Immature natural killer cell (primary cell): ENCODE measurements at places on chromosomes 11 and 22. TPM values are rescaled to one million over a fixed set of nuclear protein-coding genes. Genes with fewer than 3 reads are reported as not detected.

Gene MYBPC3
- not detected for polyA plus RNA-seq

Gene MMP8
- polyA plus RNA-seq: not detected

GRCh38 chr22:50729391-50730012 lies 8.5 kb upstream of the ACR start:
- H3K4me3 ChIP-seq: no peak overlapping the region
- no peaks in the 10 kb centered on the region for H3K36me3 ChIP-seq
- no peak overlapping the region for H3K27ac ChIP-seq
- peaks cover 2% of the 10 kb centered on the region for H3K27me3 ChIP-seq
- H3K4me1 ChIP-seq: no peaks in the 10 kb centered on the region
- DNase-seq: no peak

Gene MIOX
- not detected for polyA plus RNA-seq

DNA sequence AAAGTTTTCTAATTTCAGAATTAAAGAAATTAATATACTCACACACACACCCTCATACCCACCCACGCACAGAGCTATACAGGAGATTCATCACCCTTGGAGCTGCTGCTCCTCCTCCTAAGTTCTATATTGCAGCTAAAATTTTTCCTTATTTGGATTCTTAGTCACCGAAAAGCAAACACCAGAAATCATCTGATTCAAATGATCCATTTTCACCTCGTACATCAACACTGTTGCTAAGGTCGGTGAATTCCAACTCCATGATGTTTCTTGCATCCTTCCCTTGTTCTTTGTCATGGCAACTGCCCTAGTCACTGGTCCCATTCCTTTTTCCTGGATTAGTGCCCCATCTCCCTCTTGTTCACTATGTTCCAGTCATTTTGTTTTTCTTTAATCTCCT lies 286.2 kb downstream of the GRM5 start:
- no peaks in the 10 kb centered on the region for H3K4me1 ChIP-seq
- H3K27ac ChIP-seq: no peak overlapping the region
- no peak for DNase-seq
- no peaks in the 10 kb centered on the region for H3K27me3 ChIP-seq
- H3K36me3 ChIP-seq: no peaks in the 10 kb centered on the region

GRCh38 chr11:128546916-128547315 lies 40.4 kb downstream of the ETS1 start:
- H3K4me1 ChIP-seq: peaks cover 52% of the 10 kb centered on the region
- H3K27ac ChIP-seq: no peak overlapping the region
- H3K27me3 ChIP-seq: no peaks in the 10 kb centered on the region
- DNase-seq: no peak
- peak overlapping the region; percentile 46 for H3K4me3 ChIP-seq
- no peaks in the 10 kb centered on the region for H3K36me3 ChIP-seq

Gene C11orf52
- polyA plus RNA-seq: not detected

- H3K27me3 ChIP-seq: no peaks in the 10 kb centered on the region
- DNase-seq: no peak
- peak overlapping the region; percentile 16 for H3K27ac ChIP-seq
- peaks cover 22% of the 10 kb centered on the region for H3K36me3 ChIP-seq
- H3K4me3 ChIP-seq: no peak overlapping the region
These were observed 23.5 kb downstream of the RRM1 start for GRCh38 chr11:4118107-4118506.

DNA sequence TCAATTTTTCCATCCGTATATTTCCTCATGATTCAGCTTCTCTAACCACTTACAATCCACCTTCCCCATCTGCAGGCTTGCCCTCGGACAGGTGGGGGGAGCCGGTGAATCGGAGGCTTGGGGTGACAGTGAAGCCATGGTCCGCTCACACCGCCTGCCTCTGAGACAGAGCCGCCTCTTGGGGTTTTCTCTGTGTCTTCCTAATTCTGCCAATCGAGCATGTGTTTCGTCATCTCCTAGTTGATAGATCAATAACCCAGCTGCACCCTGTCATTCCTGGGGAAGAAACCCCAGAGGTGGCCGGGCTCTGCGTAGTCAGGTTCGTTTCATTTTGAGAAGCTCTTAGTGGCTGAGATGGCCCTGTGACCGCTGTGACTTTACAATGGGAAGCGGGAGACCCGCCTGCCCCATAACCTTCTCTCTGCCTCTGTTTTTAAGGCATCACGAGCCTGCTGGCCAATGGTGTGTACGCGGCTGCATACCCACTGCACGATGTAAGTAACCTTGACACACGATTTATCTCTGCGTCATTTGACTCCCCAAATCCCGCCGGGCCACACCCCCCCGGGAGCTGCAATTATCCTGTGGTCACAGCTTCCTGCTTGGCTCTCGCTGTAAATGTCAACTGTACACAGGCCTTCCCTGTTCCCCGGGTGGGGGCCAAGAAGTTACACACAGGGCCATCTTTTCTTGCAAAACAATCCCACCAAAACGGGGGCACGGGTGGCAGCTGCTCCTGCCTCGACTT lies 33.3 kb downstream of the ANO1 start:
- peaks cover 1% of the 10 kb centered on the region for H3K27me3 ChIP-seq
- H3K27ac ChIP-seq: no peak overlapping the region
- H3K4me3 ChIP-seq: no peak overlapping the region
- no peaks in the 10 kb centered on the region for H3K36me3 ChIP-seq

Gene ACRV1
- not detected for polyA plus RNA-seq

DNA sequence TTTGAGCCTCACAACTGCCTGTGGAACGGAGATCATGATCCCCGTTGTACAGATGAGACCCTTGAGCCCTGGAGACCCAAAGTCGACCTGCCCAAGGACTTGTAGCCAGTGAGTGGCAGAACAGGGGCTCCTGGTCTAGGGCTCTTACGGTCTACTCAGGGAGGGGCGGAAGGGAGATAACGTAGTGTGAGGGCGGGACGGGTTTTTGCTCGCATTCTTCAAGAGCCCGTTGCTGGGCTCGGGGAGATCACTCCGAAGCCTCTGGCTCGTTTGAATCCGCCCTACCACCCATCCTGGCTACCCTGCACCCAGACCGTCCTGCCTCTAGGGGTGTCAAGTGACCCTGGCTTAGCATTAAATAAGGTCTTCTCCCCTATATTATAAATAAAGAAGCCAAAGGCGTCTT lies 639 bp downstream of the CRY2 start:
- peak overlapping the region; percentile 99 for H3K27ac ChIP-seq
- peaks cover 64% of the 10 kb centered on the region for H3K4me1 ChIP-seq
- H3K4me3 ChIP-seq: peak overlapping the region; percentile 88
- no peaks in the 10 kb centered on the region for H3K36me3 ChIP-seq

- H3K4me1 ChIP-seq: peaks cover 46% of the 10 kb centered on the region
These were observed 14.1 kb downstream of the SPECC1L start for GRCh38 chr22:24284747-24285203.

GRCh38 chr22:27443306-27443705 lies 358.2 kb downstream of the MN1 start:
- no peaks in the 10 kb centered on the region for H3K36me3 ChIP-seq
- no peaks in the 10 kb centered on the region for H3K4me1 ChIP-seq
- no peak for DNase-seq
- H3K27me3 ChIP-seq: peaks cover 2% of the 10 kb centered on the region

GRCh38 chr11:6615046-6615445 lies 3.0 kb upstream of the TAF10 start:
- H3K36me3 ChIP-seq: peaks cover 15% of the 10 kb centered on the region
- no peak overlapping the region for H3K4me3 ChIP-seq
- H3K4me1 ChIP-seq: peaks cover 21% of the 10 kb centered on the region
- no peak for DNase-seq
- H3K27ac ChIP-seq: peak overlapping the region; percentile 67

Gene EXPH5
- 1.0 TPM for polyA plus RNA-seq

Gene IGF2
- not detected for polyA plus RNA-seq

DNA sequence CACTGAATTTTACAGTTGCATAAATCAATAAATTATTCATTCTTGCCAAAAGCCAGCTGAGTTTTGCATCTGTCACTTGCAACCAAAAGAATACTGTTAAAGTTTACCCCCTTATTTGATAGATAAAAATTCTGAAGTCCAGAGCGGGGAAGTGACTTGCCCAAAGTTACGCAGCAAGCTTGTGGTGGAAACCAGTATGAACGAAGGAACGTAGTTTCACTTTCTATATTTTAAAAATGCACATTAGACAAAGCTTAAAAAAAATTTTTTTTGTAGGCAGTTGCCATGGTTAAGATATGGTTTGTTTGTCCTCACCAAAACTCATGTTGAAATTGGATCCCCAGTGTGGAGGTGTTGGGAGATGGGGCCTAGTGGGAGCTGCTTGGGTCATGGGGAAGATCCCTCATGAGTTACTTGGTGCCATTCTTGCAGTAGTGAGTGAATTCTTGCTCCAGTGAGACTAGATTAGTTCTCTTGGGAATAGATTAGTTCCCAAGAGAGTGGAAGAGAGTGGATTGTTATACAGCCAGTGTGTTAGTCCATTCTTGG lies 46.3 kb upstream of the SEZ6L start:
- H3K27me3 ChIP-seq: peaks cover 7% of the 10 kb centered on the region
- peak overlapping the region; percentile 34 for H3K4me3 ChIP-seq
- H3K27ac ChIP-seq: peak overlapping the region; percentile 15
- H3K4me1 ChIP-seq: no peaks in the 10 kb centered on the region

- peaks cover 6% of the 10 kb centered on the region for H3K27me3 ChIP-seq
- no peak for DNase-seq
- H3K4me1 ChIP-seq: peaks cover 6% of the 10 kb centered on the region
These were observed 6.1 kb downstream of the P2RY2 start for GRCh38 chr11:73223998-73224730.
